RCC 7860 (cell line): ENCODE measurements at places on chromosomes 13 and 19.

GRCh38 chr19:13441810-13442512 is 64.3 kb downstream of the CACNA1A start:
- no peak for DNase-seq

DNA sequence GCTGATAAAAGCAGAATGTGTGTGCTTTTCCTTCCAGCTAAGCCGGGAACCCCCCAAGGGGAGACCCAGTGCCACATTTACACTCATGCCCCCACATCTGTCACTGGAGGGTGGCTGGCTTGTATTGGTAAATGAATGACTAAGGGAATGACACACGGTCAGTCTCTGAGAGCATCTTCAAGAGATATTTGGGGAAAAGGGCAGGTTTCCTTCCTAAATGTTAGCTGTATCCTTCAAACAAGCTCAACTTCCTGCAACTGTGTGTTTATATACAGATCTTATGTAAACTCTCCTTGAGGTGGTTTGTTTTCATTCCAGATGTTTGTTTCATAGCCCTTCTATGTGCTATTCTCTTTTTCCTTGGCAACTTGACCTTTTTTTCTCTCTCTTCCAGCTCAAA is 192.6 kb downstream of the COL4A1 start:
- no peak for DNase-seq

DNA sequence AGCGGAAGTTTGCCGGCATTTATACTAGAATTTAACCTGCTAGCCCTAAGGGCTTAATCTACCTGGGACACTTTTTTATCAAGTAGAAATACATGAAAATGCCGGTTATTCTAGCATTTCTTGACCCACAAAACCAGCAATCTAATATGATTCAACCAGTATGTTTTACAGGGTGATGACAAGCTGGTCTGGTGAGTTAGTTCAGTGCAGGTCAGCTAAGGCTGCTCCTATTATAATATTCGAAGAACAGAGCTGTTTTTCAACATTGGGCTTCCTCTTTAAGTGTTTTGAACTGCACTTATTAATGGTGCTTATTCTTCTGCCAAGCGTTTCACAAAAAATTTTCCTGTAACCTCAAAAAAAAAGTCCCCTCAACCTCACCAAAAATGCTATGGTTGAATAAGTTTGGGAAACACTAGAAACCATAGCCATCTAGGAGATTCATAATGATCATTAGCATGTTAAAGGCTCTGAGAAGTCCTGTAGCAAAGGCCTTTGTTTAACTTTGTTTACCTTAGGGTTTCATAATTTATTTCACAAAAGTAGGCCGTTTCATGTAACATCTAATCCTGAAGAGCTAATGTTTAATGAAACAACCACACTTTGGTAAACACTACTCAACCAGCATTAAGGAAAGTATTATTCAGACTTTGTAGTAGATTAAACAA is 526.6 kb downstream of the KLF12 start:
- DNase-seq = no peak

DNA sequence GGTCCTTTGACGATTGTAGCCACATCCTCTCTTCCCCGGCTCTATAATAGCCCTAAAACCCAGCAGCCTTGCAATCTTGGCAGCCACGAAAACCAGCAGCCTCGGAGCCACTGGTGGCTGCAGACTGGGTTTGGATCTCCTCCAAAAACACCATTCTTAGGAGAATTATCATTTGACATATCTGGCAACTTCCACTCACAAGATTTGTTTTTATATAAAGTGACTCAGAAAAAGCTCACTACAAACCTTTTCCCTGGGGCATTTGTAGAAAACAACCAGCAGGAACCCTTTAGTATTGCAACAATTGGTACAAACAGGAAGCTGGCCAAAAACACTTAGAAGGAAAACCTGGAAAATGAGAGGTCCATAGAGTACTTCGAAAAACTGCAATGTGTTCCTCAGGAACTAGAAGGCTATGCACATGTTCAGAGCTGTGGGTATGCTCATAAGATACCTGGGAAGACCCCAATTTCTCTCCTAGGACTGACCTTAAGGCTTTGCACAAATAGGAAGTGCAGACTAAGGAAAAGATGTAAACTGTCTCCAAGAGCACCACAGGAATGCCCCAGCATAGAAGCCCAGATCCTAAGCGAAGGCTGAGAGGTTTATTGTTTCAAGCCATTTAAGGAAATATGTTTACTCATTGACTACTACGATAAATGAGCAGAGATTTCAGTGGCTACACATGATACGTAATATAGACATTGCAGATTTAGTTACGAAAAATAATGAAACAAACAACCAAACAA is 71.2 kb downstream of the MYO16 start:
- no peak for DNase-seq
